ENCODE measurements at places on chromosomes 4 and X.

GRCh38 chrX:132775263-132775823 is 183.1 kb downstream of the HS6ST2 start:
- DNase-seq: no peak

GRCh38 chr4:179989975-179990374 is 2253.2 kb upstream of the TENM3 start:
- DNase-seq: no peak

DNA sequence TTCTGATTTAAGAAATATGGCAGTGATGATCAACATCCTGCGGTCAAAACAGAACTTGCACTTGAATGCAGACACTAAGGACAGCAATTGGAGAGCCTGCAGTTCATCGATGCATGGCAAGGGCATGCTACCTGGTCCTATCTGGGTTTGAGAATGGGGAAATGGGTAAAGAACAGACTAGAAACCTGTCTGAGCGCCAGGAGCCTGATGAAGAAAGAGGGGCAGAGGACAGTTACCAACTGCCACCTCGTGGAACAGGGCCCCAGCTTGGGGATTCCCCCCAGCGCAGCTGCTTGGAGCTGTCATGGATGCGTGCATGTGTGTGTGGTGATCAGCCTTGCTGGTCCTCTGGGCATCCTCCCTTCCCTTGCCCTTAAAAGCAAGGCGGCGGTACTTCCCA is 30.2 kb upstream of the NKRF start:
- no peak for DNase-seq

DNA sequence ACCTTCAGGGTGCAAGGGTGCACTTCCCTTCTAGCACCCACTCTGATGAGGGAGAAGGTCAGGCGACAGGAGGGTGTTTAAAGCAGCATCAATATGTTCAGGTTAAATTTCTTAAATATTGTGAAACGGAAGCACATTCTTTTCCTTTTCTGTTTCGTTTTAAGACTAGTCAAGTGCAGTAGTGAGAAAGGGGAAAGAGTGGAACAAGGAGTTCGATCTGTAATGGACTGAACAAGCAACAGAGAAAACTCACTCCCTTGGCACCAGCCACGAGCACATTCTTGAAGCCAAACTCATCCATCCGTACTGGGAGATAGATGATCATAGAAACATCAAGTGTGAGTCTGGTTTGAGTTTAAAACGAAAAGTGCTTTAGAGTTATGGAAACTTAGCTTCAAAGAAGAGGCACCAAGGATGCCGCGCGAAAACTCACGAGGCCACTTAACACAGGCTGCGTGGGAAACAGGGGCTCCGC is 815 bp downstream of the FAM53A start:
- DNase-seq: no peak

DNA sequence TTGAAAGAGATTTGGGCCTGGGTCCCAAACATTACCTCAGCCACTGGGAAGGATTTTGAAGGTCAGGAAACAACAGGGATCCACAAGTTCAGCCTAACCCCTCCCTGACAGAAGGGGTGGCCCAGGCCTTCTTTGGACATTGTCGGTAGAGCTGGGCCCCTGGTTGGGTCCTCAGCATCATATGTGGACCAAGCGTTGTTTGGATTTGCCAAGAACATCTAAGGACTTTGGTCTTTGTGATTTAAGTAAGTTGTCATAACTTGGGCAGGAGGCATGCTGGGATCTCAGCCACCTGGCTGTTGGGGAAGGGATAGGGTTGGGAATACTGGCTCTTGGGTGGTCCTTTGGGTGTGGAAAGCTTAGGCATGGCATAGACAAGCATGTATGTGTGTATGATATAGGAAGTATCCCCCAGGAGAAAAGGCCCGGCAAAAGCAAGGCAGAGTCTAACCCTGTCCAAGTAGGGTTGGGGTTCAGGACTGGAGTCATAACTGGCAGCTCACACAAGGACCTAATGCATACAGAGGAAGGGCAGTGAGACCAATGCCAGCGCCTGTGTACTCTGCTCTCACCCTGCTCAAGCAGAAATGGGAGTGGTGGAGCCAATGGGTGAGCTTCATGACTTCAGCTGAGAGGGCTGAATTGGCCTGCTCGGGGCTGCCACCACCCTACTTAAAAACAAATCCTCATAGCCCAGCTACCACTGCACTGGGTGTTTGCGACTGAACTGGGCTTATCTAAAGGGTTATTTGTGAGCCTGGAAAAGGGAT is 102.8 kb downstream of the RTL5 start:
- no peak for DNase-seq

GRCh38 chr4:149202117-149202516 is 613.5 kb downstream of the IQCM start:
- no peak for DNase-seq

DNA sequence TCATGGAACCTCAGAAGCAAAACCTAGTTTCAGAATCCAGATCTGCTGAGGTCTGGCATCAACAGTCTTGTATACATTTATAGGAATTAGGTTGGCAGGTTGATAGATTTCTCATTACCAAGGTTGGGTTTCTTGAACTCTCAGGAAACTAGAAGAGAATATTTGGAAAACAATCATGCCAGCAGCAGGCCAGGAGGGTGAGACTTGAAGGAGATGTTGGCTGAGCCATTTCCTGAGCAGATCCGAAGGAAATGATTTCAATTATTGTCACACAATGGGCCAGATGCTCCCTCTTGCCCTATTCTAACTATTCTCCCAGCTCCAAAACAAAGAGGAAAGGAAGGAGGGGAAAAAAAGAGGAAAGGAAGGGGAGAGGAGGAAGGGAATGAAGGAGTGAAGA is 45.2 kb downstream of the SHROOM4 start:
- no peak for DNase-seq

GRCh38 chrX:20205927-20206708 is 60.6 kb downstream of the RPS6KA3 start:
- no peak for DNase-seq

GRCh38 chr4:136301749-136302495 is 1230.4 kb downstream of the PCDH18 start:
- no peak for DNase-seq

DNA sequence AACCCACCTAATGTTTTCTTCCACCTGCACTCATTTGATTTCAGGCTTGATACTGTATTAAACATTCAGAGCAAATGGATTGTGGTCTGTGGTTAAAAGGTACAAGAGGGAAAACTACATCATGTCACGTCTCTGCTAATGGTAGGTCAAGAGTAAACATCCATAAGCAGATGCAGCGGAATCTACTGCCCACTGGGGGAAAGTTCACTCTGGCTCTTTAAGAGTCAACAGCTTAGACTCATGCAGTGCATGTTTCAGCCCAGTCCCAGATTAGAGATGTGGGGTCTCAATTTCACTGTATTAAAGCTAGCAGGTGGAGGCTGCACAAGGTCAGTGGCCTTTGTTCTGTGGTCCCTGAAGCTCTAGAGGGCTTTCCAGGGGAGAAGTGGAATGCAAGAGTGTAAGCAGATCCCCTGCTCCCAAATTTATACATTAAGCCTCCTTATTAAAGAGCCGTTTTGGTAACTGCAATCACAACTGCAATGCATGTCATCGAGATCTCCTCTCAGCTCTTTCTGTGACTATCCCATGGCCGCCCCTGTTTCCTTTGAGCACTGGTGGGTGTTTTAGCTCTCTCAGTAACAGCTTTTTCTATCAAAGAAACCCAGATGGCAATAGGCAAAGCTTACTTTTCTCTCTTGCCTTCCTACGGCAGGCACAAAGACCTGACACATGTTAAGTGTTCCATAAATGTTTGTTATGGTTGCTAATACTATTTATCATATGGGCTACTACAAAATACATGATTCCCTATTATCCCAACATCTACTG is 53.4 kb downstream of the LDB2 start:
- DNase-seq: no peak

GRCh38 chr4:1855333-1856070 is 454 bp downstream of the LETM1 start:
- DNase-seq: no peak

DNA sequence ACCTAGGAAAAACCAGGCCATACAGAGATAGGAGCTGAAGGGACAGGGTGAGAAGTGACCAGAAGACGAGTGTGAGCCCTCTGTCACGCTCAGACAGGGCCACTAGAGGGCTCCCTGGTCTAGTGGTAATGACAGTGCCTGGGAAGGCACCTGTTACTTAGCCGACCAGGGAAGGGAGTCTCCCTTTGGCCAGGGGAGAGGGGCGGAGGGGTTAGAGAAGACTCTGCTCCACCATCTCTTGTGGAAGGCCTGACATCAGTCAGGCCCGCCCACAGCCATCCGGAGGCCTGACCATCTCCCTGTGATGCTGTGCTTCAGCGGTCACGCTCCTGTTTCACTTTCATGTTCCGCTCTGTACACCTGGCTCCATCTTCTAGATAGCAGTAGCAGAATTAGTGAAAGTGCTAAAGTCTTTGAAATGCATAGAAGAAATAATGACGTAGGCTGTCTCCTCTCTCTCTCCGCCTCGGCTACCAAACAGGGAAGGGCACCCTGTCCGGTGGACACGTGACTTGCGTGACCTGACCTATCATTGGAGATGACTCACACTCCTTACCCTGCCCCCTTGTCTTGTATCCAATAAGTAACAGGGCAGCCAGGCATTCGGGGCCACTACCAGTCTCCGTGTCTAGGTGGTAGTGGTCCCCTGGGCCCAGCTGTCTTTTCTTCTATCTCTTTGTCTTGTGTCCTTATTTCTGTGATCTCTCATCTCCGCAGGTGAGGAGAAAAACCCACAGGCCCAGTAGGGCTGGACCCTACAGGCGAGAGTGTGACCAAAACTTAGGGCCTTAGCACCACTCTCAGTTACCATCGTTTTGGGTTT is 26.7 kb downstream of the HTT-AS start:
- no peak for DNase-seq

DNA sequence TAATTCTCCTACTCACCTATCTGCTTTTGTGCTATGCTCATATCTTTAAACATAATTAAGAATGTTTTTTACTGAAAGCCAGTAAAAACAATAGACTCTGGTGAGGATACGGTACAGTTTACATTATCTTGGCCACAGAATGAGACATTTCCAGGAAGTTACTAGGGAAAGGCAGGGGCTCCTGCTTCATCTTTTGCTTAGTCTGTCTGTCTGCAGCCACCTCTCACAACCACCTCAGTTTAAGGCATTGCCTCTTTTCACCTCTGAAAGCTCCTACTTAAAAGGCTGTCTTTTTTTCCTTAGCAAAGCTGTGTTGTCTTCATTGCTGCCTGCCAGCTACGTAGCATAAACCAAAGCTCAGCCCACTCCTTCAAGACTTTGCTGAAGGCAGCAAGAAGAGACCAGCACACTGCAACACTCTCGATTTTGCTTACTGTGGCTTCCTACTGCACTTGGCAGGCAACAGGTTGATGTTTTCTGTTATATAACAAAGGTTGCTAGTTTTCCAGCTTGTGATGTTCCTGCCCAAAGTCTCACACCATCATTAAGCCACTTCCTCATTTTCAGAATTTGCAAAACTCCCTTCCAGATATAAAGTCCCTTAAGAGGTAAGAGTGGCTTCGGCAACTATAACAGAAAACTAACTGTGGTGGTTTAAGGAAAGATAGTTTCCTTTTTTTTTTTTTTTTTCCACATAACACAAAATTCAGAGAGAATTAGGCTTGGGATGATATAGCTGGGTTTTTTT is 432.9 kb downstream of the GRXCR1 start:
- no peak for DNase-seq

DNA sequence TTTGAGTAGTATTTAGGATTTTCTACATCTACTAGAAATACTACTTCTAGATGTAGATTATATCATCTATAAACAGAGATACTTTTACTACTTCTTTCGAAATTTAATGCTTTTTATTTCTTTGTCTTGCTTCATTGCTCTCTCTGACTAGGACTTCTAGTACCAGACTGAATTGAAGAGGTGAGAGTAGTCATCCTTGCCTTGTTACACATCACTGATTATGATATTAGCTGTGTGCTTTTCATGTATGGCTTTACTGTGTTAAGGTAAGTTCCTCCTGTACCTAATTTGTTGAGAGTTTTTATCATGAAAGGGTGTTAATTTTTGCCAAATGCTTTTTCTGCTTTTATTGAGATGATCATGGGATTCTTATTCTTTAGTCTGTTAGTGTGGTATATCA is 19.6 kb upstream of the IL2 start:
- DNase-seq: no peak

DNA sequence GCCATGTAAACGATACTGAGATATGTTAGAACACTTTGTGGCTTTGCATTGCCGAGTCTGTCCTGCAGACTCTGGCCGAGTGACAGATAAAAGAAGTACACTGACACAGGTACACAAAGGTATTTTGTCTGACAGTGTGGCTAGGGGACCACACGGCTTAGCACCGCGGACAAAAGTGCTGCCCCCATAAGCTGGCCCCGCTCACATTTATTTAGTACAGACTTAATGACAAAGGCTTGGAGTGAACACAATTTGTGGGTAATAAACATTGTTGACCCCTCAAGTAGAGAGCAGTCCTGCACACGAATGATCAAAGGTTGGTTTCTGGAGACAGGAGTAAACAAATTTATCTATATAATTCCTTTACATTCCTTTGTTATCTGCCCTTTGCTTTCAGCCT is 976.8 kb downstream of the TRAM1L1 start:
- DNase-seq: no peak

- DNase-seq: no peak
Measured at GRCh38 chr4:174209341-174209740, 74.1 kb downstream of the FBXO8 start.

DNA sequence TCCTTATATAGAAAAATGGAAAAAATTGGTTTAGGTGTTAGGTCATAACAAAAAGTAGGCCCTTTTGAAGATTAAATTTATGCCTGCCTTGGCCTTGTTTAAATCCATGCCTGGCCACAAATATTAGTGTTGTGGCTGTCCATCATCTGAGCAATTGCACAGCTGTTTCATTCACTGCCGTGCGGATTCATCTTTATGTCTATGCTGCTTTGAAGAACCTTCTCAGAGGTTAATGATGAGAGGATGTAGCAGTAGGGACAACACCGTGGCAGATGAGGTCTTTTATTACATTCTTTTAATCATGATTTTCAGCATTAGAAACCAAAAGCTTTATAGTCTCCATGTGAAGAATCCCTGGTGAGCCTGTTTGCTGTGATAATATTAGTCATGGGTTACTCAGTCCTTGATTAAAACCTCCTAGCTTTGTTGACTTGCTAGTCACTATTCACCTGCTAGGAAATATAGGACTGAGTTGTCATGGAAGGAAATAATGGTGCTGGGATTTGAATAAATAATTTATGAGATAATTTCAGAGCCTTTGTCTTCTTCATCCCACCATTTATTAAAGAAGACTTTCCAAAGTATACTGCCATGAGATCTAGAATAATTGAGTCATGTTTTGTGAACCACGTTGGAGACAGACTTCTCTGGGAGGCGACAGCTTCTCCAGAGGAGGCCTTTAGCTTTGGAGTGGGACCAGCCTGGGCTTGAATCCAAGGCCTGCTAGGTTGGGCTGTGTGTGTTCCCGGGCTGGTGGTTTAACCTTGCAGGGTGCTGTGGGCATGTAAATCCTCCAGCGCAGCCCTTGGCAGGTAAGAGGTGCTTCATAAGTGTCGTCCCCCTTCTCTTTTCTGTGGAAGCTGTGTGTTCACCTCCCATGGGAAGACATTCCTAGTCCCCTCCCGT is 53.5 kb downstream of the PTTG2 start:
- no peak for DNase-seq

GRCh38 chr4:148780426-148781005 is 338.3 kb upstream of the NR3C2 start:
- DNase-seq: no peak

- DNase-seq: no peak
Measured at GRCh38 chr4:827209-828081, 1.5 kb upstream of the CPLX1 start.

GRCh38 chrX:53594354-53594753 is 92.2 kb downstream of the HUWE1 start:
- no peak for DNase-seq
